K562 (cell line): ENCODE measurements at places on chromosomes 4 and X. TPM values are rescaled to one million over a fixed set of nuclear protein-coding genes. Genes with fewer than 3 reads are reported as not detected.
A peak's percentile ranks its signal among the peaks of the same experiment; 100 is the strongest.

DNA sequence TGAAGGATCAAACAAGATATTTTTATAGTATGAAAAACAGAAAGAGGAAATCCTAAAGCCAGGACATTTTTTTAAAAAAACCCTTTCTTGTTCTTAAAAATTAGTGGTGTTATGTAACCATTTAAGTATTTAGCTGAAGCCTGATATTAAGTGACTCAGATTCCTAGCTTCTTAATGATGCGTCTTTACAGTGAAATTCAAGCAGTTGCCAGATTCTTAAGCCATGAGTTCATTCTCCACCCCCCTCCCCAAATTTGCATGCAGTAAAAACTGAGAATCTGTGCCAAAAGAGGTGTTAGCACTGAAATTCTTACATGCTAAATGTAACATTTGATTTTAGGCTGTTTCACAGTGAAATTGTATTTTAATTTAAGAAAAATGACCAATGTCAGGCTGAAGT lies 180.8 kb downstream of the RAPGEF2 start:
- no peaks in the 10 kb centered on the region for H3K4me1 ChIP-seq
- H3K27ac ChIP-seq = no peak overlapping the region
- H3K4me3 ChIP-seq = no peak overlapping the region
- H3K27me3 ChIP-seq = no peaks in the 10 kb centered on the region
- no peaks in the 10 kb centered on the region for H3K36me3 ChIP-seq
- no peak for DNase-seq

Gene FGA
- 2.5 and 3.4 TPM in 2 replicates for total RNA-seq

GRCh38 chrX:49000636-49001035 lies 1.4 kb downstream of the GRIPAP1 start:
- H3K4me3 ChIP-seq = no peak overlapping the region
- H3K4me1 ChIP-seq = peaks cover 3% of the 10 kb centered on the region; the same call in 1 of the 3 replicates
- no peaks in the 10 kb centered on the region for H3K27me3 ChIP-seq
- peaks cover 34% of the 10 kb centered on the region; the same call in 2 of the 3 replicates for H3K36me3 ChIP-seq

Gene EXOC1L
- 0.38 and 0.94 TPM in 2 replicates for total RNA-seq

Gene MAGEA2
- total RNA-seq = 23.5 and 27.5 TPM in 2 replicates

DNA sequence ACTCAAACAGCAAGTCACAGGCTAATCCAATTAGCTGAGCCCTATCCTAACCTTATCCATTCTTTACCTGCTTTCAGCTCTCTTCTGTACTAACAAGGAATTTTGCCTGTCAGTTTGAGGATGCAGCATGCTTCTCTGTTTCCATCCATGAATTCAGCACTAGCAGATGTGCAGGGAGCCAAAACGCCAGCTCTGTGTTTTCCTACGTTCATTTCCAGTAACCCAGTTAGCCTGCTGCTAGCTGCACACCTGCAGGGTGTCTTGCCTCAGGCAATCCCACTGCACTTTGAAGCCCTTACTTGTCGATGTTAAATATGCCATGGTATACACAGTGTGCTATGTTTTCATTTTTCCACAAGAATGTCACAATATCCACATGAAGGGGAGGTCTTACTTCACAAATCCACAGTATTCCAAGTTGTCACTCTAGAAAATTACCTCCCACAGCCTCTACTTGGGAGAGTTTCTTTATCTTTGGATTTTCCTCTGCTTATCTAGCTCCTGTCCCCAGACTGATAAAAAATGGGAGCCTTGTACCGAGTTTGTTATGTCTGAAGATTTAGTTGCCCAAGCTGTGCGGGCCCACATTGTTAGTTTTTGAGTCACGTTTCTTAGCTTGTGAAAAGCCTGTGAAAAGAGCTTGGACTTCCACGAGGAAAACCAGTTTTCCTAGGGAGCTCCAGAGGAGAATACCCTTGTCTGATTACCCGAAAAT lies 127.6 kb upstream of the HHIP start:
- no peaks in the 10 kb centered on the region for H3K27me3 ChIP-seq
- no peaks in the 10 kb centered on the region for H3K36me3 ChIP-seq
- no peak for DNase-seq
- no peak overlapping the region for H3K27ac ChIP-seq
- no peaks in the 10 kb centered on the region for H3K4me1 ChIP-seq

Gene TEX13D
- total RNA-seq = not detected in 2 replicates

DNA sequence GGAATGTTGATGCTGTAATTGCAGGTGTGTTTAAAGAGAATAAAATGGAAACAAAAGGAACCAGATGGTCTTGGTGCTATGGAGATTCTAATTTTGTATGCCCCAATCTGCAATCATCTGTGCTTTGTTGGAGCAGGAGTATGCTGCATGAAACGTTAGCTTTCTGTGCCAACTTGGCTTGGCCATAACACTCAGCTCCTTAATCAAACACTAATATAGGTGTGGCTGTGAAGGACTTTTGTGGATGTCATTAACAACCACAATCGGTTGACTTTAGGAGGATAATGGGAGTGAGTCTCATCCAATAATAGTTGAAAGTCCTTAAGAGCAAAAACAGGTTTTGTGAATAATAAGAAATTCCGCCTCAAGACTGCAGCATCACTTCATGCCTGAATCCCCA lies 399.2 kb downstream of the NLGN4X start:
- no peaks in the 10 kb centered on the region for H3K36me3 ChIP-seq
- no peaks in the 10 kb centered on the region for H3K27me3 ChIP-seq
- H3K4me3 ChIP-seq = no peak overlapping the region
- H3K4me1 ChIP-seq = no peaks in the 10 kb centered on the region
- H3K27ac ChIP-seq = no peak overlapping the region

Gene LGI2
- total RNA-seq = 0.04 and 0.07 TPM in 2 replicates

- DNase-seq = peak; percentile 14
- H3K36me3 ChIP-seq = no peaks in the 10 kb centered on the region
- no peaks in the 10 kb centered on the region for H3K4me1 ChIP-seq
- no peak overlapping the region for H3K4me3 ChIP-seq
- no peak overlapping the region for H3K27ac ChIP-seq
These were observed 114.2 kb downstream of the ZNF827 start for GRCh38 chr4:145824463-145824862.

Gene RASGEF1B
- total RNA-seq = 0.35 and 0.42 TPM in 2 replicates

DNA sequence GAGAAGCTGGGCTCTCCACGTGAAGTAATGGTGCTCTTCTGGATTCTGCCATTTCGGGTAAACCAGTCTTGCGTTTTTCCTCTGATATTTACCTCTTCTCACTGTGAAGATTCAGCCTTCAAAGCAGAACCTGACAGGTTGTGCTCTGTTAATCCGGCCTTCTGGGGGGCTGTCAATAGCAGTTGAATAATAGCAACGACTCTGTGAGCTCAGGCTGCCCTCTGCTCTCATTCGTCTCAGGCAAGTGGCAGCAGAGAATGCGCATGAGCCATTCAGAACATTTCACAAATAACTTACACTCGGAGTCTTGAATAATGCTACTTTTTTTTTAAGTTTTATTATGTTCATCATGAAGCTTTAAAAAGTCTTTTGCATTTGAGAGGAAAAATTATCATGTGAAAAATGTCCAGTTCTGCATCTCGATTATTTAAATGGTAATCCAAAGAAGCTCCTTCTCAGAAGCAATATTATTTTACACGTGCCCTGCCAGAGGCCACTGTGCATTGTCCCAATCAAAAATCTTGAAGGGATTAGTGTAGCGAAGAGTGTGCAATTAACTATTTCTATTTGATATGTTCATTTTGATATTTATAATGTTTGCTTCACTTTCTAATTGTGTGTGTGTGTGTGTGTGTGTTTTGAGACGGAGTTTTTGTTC lies 354.2 kb upstream of the FAT1 start:
- H3K36me3 ChIP-seq = no peaks in the 10 kb centered on the region
- H3K4me3 ChIP-seq = no peak overlapping the region
- no peak overlapping the region for H3K27ac ChIP-seq
- no peak for DNase-seq
- H3K27me3 ChIP-seq = 0 out of 3 replicates have a peak, but pooled peaks cover 2% of the 10 kb centered on the region

DNA sequence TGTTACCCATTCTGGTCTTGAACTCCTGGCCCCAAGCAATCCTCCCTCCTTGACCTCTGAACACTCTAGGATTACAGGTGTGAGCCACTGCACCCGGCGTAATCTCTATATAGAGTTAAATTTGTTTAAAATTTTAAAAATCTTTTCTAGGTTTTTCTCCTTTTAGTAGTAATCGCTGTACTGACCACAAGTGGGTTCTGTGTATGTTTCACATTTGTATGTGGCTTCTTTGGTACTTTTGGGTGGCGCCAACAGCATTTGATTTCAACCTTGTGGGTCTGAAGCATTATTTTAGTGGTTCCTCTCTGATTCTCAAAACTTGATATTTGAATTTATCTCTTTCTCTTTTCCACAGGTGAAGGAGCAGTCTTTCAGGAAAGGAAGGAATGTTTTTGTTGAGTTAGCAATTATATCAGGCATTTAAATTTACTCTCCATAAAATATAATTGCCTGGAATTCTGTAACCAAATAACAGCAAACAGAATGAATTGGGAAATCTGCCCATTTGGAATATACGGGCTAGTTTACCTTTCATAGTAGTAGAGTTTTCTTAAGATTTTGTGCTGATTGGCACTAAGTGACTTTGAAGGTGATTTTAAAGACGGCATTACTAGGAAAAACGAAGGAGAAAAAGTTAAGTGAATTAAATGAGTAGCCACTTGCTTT lies 29.5 kb downstream of the ARHGAP10 start:
- no peak overlapping the region for H3K4me3 ChIP-seq
- no peaks in the 10 kb centered on the region for H3K36me3 ChIP-seq
- H3K4me1 ChIP-seq = no peaks in the 10 kb centered on the region
- no peak for DNase-seq
